ENCODE measurements at places on chromosomes 5 and 9. TPM values are rescaled to one million over a fixed set of nuclear protein-coding genes. Genes with fewer than 3 reads are reported as not detected.

ENHO gene
- 0.60 TPM for total RNA-seq

CD72 gene
- not detected for total RNA-seq

FAF2 gene
- 34.3 TPM for total RNA-seq

SAXO1 gene
- total RNA-seq: not detected

EDIL3 gene
- not detected for total RNA-seq

DIPK1B gene
- 0.18 TPM for total RNA-seq

MSX2 gene
- total RNA-seq: not detected

DNAI1 gene
- not detected for total RNA-seq

ZBED3 gene
- 3.1 TPM for total RNA-seq

SUSD3 gene
- total RNA-seq: 6.0 TPM

SPAAR gene
- not detected for total RNA-seq
